ENCODE measurements at places on chromosomes 13 and 19. TPM values are rescaled to one million over a fixed set of nuclear protein-coding genes. Genes with fewer than 3 reads are reported as not detected.

Gene N4BP2L1
- total RNA-seq, result 3.6 TPM

Gene KCNK6
- 3.8 TPM for total RNA-seq

Gene ZNF98
- 1.7 TPM for total RNA-seq

Gene KIR2DL4
- not detected for total RNA-seq

Gene C19orf18
- total RNA-seq, result not detected

Gene ZNF460
- total RNA-seq, result 30.3 TPM

Gene FGF21
- not detected for total RNA-seq

Gene LGI4
- not detected for total RNA-seq

Gene MLLT1
- total RNA-seq, result 22.9 TPM

Gene RNF113B
- total RNA-seq, result not detected

Gene MYH14
- 19.2 TPM for total RNA-seq

Gene ZNF560
- 2.5 TPM for total RNA-seq

Gene LIM2
- not detected for total RNA-seq

Gene DZIP1
- total RNA-seq, result 18.3 TPM

Gene RNF17
- total RNA-seq, result 0.65 TPM

Gene ATP5F1D
- 114 TPM for total RNA-seq

Gene PEAK3
- not detected for total RNA-seq

Gene ZNF567
- total RNA-seq, result 2.9 TPM

Gene TMEM150B
- not detected for total RNA-seq

Gene REXO1
- total RNA-seq, result 14.5 TPM

Gene NCAN
- total RNA-seq, result not detected

Gene BSG
- 705 TPM for total RNA-seq

Gene ATP4B
- not detected for total RNA-seq

Gene IGFLR1
- 7.9 TPM for total RNA-seq

Gene ZNF471
- 0.69 TPM for total RNA-seq

Gene INSR
- total RNA-seq, result 5.1 TPM
